Neural crest cell (in vitro differentiated cells): ENCODE measurements at places on chromosomes 3 and 15.

- DNase-seq: no peak
Observed at GRCh38 chr3:141352262-141352984, 15.9 kb upstream of the ZBTB38 start.

- DNase-seq: no peak
Observed at GRCh38 chr3:7266551-7266950, 405.6 kb downstream of the GRM7 start.

DNA sequence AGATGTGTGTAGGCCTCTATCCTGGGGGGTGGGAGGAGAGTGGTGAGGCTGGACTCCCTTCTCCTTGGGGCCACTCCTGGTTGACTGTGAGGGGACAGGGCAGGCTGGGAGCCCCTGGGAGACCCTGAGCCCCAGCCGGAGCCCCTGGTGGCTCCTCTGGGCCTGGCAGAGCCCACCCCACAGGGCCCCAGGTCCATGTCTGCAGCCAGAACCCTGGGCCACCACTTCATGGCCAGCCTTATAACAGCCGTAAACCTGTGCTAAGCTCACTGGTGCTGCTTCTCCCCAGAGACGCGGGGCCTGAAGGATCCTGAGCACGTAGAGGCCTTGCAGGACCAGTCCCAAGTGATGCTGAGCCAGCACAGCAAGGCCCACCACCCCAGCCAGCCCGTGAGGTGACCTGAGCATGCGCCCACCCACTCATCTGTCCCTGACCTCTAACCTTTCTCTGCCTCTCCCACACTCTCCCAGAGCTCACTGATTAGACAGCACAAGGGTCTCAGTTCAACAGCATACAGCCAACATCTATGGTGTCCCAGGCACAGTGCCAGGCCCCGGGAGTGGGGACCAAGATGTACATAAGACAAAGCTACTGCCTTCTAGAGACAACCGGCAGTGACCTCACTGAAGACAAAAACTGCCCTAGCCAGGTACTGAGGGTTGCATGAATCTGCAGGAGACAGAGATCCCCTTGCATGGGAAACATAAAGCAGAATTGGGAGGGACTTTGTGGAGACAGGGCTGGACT is 3.5 kb downstream of the NR2E3 start:
- no peak for DNase-seq

GRCh38 chr3:143067201-143067600 is 52.4 kb upstream of the CHST2 start:
- DNase-seq: no peak

GRCh38 chr15:57150066-57150865 is 226.0 kb upstream of the CGNL1 start:
- DNase-seq: no peak
